ENCODE measurements at places on chromosomes 2 and 18.

DNA sequence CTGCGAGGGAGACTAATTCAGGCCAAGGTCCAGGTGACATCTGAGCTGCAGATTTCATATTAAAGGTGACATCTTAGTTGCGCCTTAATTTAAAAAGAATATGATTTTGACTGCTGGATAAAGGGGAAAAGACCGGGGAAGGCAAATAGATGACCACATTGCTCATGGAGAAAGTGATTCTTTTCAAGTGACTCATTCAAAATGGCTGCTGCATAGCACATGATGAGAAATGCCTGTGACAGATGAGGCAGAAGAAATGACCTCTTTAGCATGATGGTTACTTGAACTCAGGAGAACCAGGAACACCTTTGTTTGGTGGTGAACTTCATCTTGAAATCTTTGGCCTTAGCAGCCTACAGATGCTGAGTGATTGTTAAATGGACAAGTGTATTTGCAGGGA, 385.8 kb upstream of the TRIB2 start:
- H3K36me3 ChIP-seq = no peaks in the 10 kb centered on the region
- no peak overlapping the region for H3K27ac ChIP-seq
- DNase-seq = no peak
- H3K4me3 ChIP-seq = no peak overlapping the region
- no peaks in the 10 kb centered on the region for H3K27me3 ChIP-seq

DNA sequence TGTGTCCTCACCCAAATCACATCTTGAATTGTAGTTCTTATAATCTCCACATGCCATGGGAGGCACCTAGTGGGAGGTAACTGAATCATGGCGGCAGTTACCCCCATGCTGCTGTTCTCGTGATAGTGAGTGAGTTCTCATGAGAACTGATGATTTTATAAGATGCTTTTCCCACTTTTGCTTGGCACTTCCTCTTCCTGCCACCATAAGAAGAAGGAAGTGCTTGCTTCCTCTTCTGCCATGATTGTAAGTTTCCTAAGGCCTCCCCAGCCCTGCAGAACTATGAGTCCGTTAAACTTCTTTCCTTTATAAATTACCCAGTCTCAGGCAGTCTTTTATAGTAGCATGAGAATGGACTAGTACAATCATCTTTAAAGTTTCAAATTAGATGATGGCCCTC, 902.4 kb upstream of the PIK3C3 start:
- no peaks in the 10 kb centered on the region for H3K27me3 ChIP-seq
- no peak overlapping the region for H3K27ac ChIP-seq
- no peak for DNase-seq
- H3K4me1 ChIP-seq = no peaks in the 10 kb centered on the region
- H3K4me3 ChIP-seq = no peak overlapping the region

GRCh38 chr2:216950547-216950946, 90.7 kb upstream of the TNP1 start:
- no peaks in the 10 kb centered on the region for H3K36me3 ChIP-seq
- no peak overlapping the region for H3K27ac ChIP-seq
- H3K27me3 ChIP-seq = peaks cover 14% of the 10 kb centered on the region
- no peaks in the 10 kb centered on the region for H3K4me1 ChIP-seq
- no peak overlapping the region for H3K4me3 ChIP-seq

GRCh38 chr2:102480285-102481195, 7.5 kb downstream of the SLC9A4 start:
- H3K36me3 ChIP-seq = no peaks in the 10 kb centered on the region
- H3K27me3 ChIP-seq = peaks cover 5% of the 10 kb centered on the region
- no peaks in the 10 kb centered on the region for H3K4me1 ChIP-seq
- no peak for DNase-seq
- H3K27ac ChIP-seq = no peak overlapping the region

DNA sequence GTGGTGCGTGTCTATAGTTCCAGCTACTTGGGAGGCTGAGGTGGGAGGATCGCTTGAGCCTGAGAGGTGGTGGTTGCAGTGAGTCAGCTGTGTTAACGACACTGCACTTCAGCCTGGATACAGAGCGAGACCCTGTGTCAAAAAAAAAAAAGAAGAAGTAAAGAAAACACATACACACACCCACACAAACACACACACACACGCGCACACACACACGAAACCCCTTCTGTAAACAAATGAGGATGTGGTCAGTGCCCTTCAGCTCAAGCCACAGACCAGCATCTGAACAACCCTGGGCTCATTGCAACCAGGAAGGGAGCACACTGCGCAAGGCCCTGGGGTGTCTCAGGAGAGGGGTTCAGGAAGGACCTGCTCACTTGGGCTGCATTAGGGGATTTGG, 47.9 kb upstream of the KCNF1 start:
- no peaks in the 10 kb centered on the region for H3K36me3 ChIP-seq
- peaks cover 43% of the 10 kb centered on the region for H3K27me3 ChIP-seq
- H3K27ac ChIP-seq = no peak overlapping the region
- H3K4me1 ChIP-seq = no peaks in the 10 kb centered on the region
- no peak overlapping the region for H3K4me3 ChIP-seq
- no peak for DNase-seq

DNA sequence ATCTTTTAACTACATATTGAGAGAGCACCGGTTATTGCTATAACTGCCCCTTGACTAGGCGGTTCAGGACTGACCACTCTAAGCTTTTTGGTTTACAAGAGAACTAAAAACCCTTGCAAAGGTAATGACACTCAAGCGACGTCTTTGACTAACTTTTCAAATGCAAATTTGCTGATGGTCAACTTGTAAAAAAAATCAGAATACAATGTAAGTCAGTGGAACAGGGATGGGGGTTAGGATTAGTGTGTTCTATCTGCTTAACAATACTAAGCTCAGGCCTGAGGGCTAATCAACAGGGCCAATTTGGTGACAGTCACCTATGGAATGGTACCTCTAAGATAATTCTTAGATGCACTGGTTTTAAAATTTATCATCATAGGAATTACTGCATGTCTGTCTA, 57.1 kb downstream of the ZAP70 start:
- H3K27me3 ChIP-seq = no peaks in the 10 kb centered on the region
- no peak overlapping the region for H3K27ac ChIP-seq
- DNase-seq = no peak
- no peaks in the 10 kb centered on the region for H3K4me1 ChIP-seq

GRCh38 chr18:4353853-4354418, 101.2 kb downstream of the DLGAP1 start:
- H3K27ac ChIP-seq = no peak overlapping the region
- no peaks in the 10 kb centered on the region for H3K36me3 ChIP-seq
- no peaks in the 10 kb centered on the region for H3K4me1 ChIP-seq
- DNase-seq = no peak
- H3K4me3 ChIP-seq = no peak overlapping the region

DNA sequence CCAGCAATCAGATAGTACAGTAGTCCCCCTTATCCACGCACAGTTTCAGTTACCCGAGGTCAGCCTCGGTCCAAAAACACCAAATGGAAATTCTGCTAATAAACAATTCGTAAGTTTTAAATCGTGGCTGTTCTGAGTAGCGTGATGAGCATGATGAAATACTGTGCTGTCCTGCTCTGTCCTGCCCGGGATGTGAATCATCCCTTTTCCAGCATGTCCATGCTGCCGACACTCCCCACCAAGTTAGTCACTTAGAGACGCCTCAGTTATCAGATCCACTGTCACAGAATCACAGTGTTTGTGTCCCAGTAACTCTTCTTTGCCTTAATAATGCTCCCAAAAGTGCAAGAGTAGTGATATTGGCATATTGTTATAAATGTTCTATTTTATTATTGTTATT, 62.1 kb downstream of the MEX3C start:
- H3K27ac ChIP-seq = no peak overlapping the region
- no peaks in the 10 kb centered on the region for H3K36me3 ChIP-seq
- no peaks in the 10 kb centered on the region for H3K27me3 ChIP-seq
- no peaks in the 10 kb centered on the region for H3K4me1 ChIP-seq
- H3K4me3 ChIP-seq = no peak overlapping the region

GRCh38 chr2:12416600-12416999, 300.1 kb upstream of the TRIB2 start:
- no peaks in the 10 kb centered on the region for H3K27me3 ChIP-seq
- no peak overlapping the region for H3K4me3 ChIP-seq
- DNase-seq = peak; percentile 45
- H3K4me1 ChIP-seq = peaks cover 22% of the 10 kb centered on the region
- H3K36me3 ChIP-seq = no peaks in the 10 kb centered on the region

- no peaks in the 10 kb centered on the region for H3K27me3 ChIP-seq
- no peak overlapping the region for H3K4me3 ChIP-seq
- no peak overlapping the region for H3K27ac ChIP-seq
- H3K4me1 ChIP-seq = no peaks in the 10 kb centered on the region
- no peak for DNase-seq
Observed at GRCh38 chr18:22528291-22528690, 110.6 kb upstream of the CTAGE1 start.

- no peak overlapping the region for H3K4me3 ChIP-seq
- peak; percentile 39 for DNase-seq
- H3K36me3 ChIP-seq = no peaks in the 10 kb centered on the region
- peak overlapping the region; percentile 89 for H3K27ac ChIP-seq
- no peaks in the 10 kb centered on the region for H3K27me3 ChIP-seq
Observed at GRCh38 chr2:55099878-55100820, 49.9 kb upstream of the RTN4 start.

DNA sequence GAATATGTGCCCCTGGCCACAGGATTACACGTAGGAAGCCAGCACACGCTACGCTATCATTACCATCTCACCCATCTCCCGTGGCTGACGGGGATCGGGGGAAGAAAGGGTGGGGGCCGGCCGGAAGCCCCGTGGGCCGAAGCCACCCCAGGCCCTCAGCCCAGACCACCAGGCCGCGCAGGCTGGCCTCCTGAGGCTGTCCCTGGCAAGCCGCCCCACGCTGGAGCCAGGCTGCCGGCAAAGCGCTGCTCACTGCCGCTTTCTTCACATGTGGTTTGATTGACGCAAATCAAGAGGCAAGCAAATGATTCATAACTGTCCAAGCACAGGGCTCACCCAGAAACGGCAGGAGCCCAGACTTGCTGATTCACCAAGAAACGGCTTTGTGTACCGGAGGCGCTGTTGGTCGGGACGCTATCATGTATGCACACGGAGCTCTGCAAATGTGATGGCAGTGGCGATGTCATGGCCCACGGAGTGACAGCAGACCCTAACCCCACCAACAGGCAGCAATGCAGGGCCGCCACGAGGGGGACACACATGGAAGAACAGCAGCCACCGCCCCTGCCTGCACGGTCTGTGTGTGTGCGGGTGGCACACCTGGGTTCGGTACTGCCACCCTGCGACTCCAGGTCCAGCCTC, 125.7 kb downstream of the HDAC4 start:
- peaks cover 99% of the 10 kb centered on the region for H3K4me1 ChIP-seq
- H3K27ac ChIP-seq = peak overlapping the region; percentile 94
- no peak overlapping the region for H3K4me3 ChIP-seq
- H3K27me3 ChIP-seq = no peaks in the 10 kb centered on the region
- DNase-seq = peak; percentile 59

DNA sequence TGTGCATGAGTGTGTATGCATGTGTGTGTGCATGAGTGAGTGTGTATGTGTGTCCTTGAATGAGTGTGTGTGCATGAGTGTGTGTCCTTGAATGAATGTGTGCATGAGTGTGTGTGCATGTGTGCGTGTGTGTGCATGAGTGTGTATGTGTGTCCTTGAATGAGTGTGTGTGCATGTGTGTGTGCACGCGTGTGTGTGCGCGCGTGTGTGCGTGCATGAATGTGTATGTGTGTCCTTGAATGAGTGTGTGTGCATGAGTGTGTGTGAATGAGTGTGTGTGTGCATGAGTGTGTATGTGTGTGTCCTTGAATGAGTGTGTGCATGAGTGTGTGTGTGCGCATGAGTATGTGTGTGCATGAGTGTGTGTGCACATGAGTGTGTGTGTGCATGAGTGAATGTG, 271.9 kb downstream of the RNF144A start:
- H3K36me3 ChIP-seq = no peaks in the 10 kb centered on the region
- H3K4me3 ChIP-seq = no peak overlapping the region
- no peaks in the 10 kb centered on the region for H3K4me1 ChIP-seq

- no peaks in the 10 kb centered on the region for H3K4me1 ChIP-seq
- no peak for DNase-seq
- H3K27me3 ChIP-seq = no peaks in the 10 kb centered on the region
- no peak overlapping the region for H3K27ac ChIP-seq
- peaks cover 10% of the 10 kb centered on the region for H3K36me3 ChIP-seq
- H3K4me3 ChIP-seq = no peak overlapping the region
Observed at GRCh38 chr2:176339208-176339607, 70.0 kb downstream of the MTX2 start.

DNA sequence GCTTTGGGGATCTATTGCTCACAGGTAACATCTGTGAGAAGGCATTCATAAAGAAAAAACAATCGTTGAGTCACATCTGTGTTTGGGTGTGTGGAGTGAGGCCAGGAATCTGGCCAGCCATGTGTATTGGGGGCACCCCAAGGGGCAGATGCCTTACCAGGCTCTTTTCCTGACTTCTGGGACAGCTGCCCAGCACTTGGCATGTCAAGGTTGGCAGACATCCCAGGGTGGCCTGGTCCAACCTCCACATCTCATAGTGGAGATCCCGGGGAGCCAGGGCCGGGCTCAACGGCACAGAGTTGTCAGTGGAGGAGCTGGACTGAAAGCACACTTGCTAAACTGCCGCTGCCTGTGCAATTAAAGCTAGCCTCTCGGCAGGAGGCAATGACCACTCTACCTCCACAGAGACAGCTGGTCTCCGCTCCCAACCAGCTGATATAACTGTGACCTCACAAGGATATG, 75.3 kb upstream of the MGAT4A start:
- no peaks in the 10 kb centered on the region for H3K27me3 ChIP-seq
- no peak overlapping the region for H3K27ac ChIP-seq
- peaks cover 11% of the 10 kb centered on the region for H3K4me1 ChIP-seq
- DNase-seq = no peak
